ENCODE measurements at places on chromosomes 6 and 20.

DNA sequence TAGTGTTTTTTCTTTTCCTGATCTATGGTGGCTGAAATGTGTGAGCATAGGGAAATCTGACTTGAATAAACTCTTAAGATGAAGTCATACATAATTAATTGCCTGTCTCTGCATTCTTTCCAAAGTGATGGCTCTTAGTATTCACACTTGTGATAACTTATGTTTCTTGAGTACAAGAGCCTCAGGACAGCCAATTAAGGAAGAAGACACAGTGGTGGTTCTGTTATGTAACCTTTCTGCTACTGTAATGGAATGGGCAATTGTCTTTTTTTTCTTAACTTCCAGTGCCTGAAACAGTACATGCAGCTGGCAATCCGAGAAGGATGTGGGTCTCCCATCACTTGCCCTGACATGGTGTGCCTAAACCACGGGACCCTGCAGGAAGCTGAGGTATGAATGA lies 40.1 kb downstream of the RNF144B start:
- no peak for DNase-seq

GRCh38 chr6:47587493-47587892 lies 109.9 kb downstream of the CD2AP start:
- no peak for DNase-seq

GRCh38 chr20:8394308-8394945 lies 262.4 kb downstream of the PLCB1 start:
- DNase-seq, result no peak

- DNase-seq, result peak; percentile 56
Observed at GRCh38 chr6:106360989-106361430, 493 bp downstream of the CRYBG1 start.

DNA sequence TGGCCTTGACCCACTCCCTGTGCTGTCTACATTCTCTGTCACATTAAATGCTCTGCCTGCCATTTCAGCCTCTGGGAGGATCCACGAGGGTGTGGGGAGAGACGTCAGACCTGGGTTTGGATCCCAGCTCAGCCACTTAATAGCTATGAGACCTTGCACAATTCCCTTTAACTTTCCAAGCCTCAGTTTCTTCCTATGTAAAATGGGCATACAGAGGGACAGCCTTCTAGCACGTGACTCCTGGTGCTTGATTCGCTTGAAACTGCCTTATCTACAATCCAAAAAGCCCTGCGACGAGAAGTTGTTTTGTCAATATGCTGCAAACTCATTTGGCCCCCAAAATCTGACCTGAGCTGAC lies 40.0 kb downstream of the TOX2 start:
- DNase-seq, result no peak

GRCh38 chr20:50390685-50391443 lies 119.3 kb upstream of the PTPN1 start:
- DNase-seq, result no peak

DNA sequence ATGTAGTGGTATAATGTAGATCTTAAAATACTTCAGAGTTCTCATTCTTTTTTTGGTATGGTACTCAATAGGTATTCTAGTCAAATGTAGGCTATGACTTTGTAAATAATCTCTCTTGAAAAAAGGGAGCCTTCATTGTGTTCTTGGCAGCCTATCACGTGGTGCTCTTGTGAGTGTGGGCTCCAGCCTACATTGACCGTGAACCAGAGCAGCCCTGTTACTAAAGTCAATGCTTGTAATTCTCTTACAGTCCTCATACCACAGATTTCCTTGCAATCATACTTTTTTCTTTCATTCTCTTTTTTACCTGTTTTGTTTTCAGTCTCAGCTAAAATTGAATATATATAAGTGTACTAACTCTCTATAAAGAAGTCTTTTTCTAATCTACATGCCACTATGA lies 31.1 kb downstream of the ARID1B start:
- DNase-seq, result no peak

- DNase-seq, result no peak
Observed at GRCh38 chr6:84728602-84729001, 35.8 kb downstream of the TBX18 start.

DNA sequence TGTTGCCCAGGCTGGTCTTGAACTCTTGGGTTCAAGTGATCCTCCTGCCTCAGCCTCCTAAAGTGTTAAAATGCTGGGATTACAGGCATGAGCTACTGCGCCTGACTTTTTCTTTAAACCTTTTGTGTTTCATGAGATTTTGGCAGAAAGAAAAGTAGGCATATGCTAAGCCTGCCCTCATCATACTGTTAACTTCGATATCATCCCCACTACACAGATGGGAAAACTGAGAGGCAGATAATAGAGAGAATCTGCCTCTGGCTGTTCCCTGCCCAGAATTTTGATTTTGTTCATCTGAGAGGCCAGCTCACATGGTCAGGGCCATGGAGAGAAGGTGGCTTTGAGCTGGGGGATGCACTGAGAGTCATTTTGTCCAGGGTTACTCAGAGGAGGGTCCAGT lies 7.5 kb downstream of the PABPC1L start:
- no peak for DNase-seq

DNA sequence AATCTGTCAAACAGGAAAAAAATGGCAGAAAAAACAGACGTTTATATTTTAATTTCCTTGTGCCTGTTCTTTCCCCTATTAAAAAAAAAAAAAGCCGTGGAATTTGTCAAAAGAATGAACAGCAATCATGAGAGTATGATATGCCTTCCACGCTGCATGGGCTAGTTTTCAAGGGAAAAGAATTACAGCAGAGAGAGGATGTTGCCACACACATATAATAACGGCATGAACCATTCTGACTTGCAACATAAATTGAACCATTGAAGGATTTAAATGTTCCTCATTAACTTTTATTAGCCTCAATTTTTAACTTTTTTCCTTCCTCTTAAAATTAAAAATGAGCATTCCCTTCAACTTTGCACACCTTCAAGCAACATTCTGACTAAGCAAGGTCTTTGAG lies 301.8 kb downstream of the FOXC1 start:
- DNase-seq, result no peak

DNA sequence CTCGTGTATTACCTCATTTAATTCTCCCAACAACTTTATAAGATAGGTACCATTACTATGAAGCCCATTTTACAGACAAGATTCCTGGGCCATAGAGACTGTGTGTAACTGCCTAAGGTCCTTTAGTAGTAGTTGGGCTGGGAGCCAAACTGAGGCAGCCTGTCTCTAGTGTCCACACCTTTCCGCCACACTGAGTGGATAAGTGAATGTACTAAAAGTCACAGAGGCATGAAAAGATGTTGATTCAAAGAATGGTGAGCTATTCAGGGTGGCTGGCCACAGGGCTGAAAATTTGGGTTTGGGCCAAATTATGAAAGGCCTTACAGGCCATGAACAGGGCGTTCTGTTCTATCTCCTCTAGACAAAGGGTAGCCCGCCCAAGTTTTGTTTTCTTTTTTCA lies 11.0 kb downstream of the CD24 start:
- DNase-seq, result no peak

GRCh38 chr6:163085426-163085825 lies 329.1 kb upstream of the QKI start:
- no peak for DNase-seq

DNA sequence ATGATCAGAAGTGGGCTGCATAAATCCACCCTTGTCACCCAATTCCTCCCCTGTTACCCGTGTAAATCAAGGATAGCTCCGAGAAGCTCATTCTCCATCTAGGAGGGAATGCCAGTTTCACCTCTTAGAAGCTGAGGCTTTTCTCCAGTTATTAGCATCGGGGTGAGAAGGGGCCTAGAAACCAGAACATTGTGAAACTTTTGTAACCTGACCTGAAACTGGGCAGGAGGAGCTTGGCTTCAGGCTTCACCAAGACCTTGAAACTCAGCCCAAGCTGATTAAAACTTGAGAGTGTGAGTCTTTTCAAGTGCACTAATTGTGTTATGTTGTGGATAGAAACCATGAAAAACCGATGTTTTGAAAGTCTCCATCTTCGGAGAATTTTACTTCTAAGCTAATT lies 103.1 kb downstream of the BMP2 start:
- DNase-seq, result no peak

DNA sequence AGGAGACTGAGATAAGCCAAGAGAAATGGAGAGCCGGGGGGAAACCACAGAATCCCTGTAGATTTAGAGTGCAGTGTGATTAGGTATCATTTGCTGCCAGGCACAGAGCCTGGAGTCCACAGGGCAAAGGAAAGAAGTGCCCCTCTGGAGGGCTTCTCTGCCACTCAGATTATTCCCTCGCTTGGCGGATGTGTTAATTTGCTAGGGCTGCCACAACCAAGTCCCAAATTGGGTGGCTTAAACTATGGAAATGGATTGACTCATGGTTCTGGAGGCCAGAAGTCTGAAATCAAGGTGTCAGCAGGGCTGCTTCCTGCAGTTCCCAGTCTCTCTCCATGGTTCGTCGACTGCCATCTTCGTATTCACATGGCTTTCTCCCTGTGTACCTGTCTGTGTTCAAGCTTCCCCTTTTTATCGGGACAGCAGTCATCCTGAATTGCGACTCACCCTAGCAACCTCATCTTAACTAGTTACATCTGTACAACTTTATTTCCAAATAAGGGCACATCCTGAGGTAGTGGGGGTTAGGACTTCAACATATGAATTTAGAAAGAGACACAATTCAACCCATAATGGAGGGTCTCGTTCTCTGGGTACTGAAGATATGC lies 122.2 kb downstream of the ANKRD60 start:
- DNase-seq, result no peak

- DNase-seq, result no peak
Observed at GRCh38 chr6:15556711-15557110, 106.1 kb downstream of the DTNBP1 start.

DNA sequence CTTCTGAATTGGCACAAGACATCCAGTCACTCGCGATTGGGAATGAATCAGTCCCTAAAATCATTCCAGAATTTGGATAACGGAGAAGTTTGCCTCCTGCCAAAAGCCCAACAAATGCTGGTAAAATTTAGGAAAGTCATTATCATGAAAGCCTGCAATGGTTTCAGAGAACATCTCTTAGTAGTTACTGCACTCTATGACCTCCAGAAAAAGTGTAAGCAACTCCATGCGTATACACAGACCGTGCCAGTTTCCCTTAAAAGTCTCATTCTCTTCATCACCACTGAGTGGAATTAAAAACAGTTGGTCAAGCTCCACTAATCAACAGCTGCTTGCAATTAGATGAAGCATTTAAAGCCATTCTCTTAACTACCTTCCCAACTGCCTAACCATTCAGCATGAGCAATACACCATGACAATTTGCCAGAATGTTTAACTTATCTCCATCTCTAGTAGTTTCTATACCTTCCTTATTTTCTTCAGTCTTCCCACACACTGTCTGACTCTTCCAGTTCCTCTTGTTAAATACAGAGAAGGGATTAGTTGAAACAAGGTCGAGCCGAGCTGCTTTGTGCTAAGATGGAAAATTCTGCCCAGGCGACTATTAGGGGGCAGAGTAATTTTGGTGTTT lies 183.6 kb upstream of the PRDM1 start:
- DNase-seq, result no peak

- no peak for DNase-seq
Observed at GRCh38 chr6:43216200-43216599, 13.1 kb downstream of the DNPH1 start.

- DNase-seq, result no peak
Observed at GRCh38 chr6:35427851-35428321, 24.3 kb upstream of the FANCE start.

DNA sequence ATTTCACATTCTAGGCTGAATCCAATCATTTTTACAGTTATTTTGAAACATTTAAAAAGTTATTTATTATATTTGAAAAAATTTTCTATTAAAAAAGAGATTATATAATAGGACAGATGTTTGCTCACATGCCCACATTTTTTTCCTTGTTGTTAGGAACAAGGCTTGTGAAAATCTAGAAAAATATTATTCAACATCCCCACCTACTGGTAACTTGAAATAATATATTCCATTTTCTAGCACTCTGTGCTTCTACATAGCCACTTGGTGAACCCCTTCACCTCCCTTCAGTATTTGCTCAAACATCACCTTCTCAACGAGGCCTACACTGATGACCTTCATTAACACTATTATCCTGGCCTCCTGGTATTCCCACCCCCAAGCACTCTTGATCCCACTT lies 18.3 kb upstream of the GPRC6A start:
- no peak for DNase-seq

DNA sequence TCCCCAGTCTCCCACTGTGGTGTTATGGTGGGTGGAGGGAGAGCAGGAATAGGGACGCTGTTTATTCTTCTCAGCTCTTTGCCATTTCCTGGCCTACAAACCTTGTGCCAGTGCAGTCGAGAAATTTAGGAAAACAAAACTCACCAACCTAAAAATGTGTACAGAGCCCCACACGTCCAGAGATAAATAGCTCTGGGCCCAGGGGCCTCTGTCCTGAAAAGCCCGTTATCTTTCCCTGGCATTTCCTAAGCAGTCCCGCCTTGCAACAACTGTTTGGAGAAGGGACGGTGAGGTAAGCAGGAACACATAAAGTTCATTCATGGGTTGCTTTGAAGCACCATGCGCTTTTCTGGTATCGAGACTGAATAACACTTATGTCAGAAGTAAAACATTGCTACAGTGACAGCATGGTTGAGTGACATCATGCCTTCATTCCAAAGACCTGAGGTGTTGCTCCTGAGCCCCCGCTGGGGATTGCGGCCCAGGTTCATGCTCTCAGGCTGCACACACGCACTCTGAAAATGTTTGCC lies 80.1 kb upstream of the NXT1 start:
- no peak for DNase-seq

- DNase-seq, result peak; percentile 32
Observed at GRCh38 chr20:45419188-45420091, 3.5 kb downstream of the PIGT start.

DNA sequence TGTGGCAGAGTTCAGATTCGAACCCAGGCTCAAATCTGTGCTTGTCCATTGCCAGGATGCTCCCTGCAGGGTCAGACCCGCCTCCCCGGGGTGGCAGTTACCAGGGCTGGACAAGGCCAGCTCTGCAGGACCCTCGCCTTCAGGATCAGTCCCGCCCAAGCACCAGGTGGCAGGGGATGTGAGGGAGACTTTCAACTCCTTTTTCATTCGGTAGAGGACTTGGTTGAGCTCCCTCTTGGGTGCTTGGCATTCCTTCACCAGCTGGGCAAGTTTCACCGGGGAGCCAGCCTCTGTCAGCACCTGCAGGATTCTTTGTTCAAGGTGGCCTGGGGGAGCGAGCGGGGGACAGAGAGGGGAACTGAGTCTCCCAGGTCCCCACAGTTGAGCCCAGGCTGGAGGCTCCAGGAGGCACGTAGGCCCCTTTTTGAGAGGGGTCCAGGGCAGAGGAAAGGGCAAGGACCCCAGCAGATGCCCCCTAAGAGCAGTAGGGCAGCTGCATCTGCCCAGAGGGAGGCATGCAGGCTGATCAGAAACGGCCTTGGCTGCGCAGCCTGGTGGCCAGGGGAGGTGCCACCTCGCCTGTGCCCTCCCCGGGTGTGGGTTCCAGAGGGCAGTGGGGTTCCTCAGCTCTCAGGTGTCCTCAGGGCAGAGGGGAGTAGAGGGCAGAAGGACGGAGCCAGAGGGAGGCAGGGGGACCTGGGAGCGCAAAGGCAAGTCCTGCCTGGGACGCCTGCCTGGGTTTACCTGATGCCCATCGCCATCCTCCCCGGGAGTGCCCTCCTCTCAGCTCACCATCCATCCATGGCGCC lies 3.9 kb downstream of the ZBP1 start:
- DNase-seq, result no peak

Measured in activated CD4-positive, alpha-beta T cell treated with anti-CD3 and anti-CD28 coated beads for 48 hours (primary cell).